ENCODE measurements at places on chromosomes 4 and X. TPM values are rescaled to one million over a fixed set of nuclear protein-coding genes. Genes with fewer than 3 reads are reported as not detected.

- DNase-seq: peak; percentile 36
- H3K27me3 ChIP-seq: no peaks in the 10 kb centered on the region
- H3K36me3 ChIP-seq: no peaks in the 10 kb centered on the region
Measured at GRCh38 chrX:129523079-129523911, at the start of gene SMARCA1. SMARCA1 (minus strand) TSS chrX:129523490; CDS start chrX:129523370, 120 bp downstream.

DNA sequence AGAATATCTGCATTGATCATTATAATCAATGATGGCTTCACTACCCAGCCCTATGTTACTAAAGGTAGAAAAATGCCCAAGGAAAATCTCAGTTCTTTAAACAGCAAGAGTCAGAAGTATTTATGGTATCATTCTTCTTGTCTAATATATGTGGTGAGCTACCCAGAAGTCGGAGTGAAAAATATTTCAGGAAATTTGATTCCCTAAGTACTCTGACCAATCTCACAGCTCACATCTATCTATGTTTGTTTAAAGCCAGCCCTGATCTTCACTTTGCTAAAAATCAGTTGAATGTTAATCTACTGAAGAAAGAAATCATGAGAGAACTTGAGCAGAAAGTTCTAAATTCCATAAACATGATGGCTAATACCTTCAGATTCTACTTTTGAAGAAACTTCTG lies 522.9 kb upstream of the SLIT2 start:
- H3K27me3 ChIP-seq: no peaks in the 10 kb centered on the region
- DNase-seq: no peak
- no peak overlapping the region for H3K27ac ChIP-seq
- H3K4me3 ChIP-seq: no peak overlapping the region
- H3K4me1 ChIP-seq: no peaks in the 10 kb centered on the region
- H3K36me3 ChIP-seq: no peaks in the 10 kb centered on the region

STAG2 gene
- total RNA-seq: 51.2 TPM

GRCh38 chr4:84796394-84796793 lies 170.1 kb downstream of the WDFY3 start:
- H3K4me3 ChIP-seq: no peak overlapping the region
- no peak for DNase-seq
- no peaks in the 10 kb centered on the region for H3K27me3 ChIP-seq
- no peaks in the 10 kb centered on the region for H3K36me3 ChIP-seq
- H3K4me1 ChIP-seq: no peaks in the 10 kb centered on the region

- no peak overlapping the region for H3K27ac ChIP-seq
- no peaks in the 10 kb centered on the region for H3K27me3 ChIP-seq
- no peaks in the 10 kb centered on the region for H3K36me3 ChIP-seq
- no peak for DNase-seq
- H3K4me1 ChIP-seq: no peaks in the 10 kb centered on the region
Measured at GRCh38 chr4:156939139-156939538, 32.5 kb downstream of the PDGFC start.

- no peaks in the 10 kb centered on the region for H3K36me3 ChIP-seq
- H3K27me3 ChIP-seq: no peaks in the 10 kb centered on the region
- no peak for DNase-seq
- H3K4me3 ChIP-seq: no peak overlapping the region
- no peak overlapping the region for H3K27ac ChIP-seq
Measured at GRCh38 chr4:176741253-176741652, 51.5 kb downstream of the VEGFC start.

HOPX gene
- total RNA-seq: 12.2 TPM

GRCh38 chr4:72984351-72984750 lies 85.2 kb downstream of the COX18 start:
- no peaks in the 10 kb centered on the region for H3K36me3 ChIP-seq
- no peaks in the 10 kb centered on the region for H3K27me3 ChIP-seq
- H3K4me1 ChIP-seq: no peaks in the 10 kb centered on the region
- DNase-seq: no peak
- H3K4me3 ChIP-seq: no peak overlapping the region

TMEM47 gene
- total RNA-seq: 35.7 TPM

DNA sequence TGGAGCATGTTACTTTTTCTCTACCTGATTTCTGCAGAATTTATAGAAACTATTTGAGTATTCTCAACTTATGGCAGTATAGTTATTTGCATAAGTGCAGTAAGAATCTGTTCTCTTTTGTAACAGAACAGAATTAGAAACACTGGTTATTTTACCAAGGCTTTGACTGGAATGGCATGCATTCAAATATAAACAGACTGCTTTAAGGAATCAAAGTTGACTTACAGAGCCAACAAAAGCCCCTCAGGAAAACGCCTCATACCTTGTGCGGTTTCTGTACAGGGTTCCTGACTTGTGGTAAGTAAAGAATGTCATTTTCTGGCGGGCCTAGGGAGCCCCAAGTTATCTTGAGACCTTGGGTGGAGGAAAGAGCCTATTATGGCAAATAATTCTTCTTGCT lies 97.1 kb downstream of the GPR143 start:
- no peak overlapping the region for H3K4me3 ChIP-seq
- H3K36me3 ChIP-seq: no peaks in the 10 kb centered on the region
- no peaks in the 10 kb centered on the region for H3K4me1 ChIP-seq
- H3K27ac ChIP-seq: no peak overlapping the region
- no peak for DNase-seq
